ENCODE measurements at places on chromosomes 16 and 17.

- no peak for DNase-seq
Measured at GRCh38 chr17:35372846-35373533, 431 bp downstream of the SLFN11 start.

GRCh38 chr17:66995944-66996343 is 31.4 kb downstream of the CACNG4 start:
- DNase-seq, result no peak

GRCh38 chr17:14746822-14747602 is 446.1 kb downstream of the HS3ST3B1 start:
- DNase-seq, result no peak

- DNase-seq, result no peak
Measured at GRCh38 chr17:21231533-21231932, 17.6 kb upstream of the TMEM11 start.

DNA sequence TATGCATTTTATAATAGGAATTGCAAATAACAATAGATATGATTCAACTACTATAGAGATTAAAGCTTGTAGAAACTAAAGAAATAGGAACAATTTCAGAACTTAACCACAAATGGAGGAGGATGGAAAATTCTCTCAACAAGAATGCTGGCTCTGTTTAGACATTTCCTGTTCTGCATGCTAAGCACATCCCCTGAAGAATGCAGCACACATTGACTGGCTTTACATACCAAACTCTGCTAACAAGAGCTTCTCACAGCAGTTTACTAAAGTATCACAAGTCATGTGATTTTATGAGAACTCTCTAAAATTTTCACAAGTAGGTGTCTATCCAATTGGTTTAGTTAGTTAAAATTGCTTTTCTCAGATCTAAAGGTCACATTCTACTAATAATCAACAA is 85.2 kb downstream of the SPAG9 start:
- DNase-seq, result peak; percentile 68

DNA sequence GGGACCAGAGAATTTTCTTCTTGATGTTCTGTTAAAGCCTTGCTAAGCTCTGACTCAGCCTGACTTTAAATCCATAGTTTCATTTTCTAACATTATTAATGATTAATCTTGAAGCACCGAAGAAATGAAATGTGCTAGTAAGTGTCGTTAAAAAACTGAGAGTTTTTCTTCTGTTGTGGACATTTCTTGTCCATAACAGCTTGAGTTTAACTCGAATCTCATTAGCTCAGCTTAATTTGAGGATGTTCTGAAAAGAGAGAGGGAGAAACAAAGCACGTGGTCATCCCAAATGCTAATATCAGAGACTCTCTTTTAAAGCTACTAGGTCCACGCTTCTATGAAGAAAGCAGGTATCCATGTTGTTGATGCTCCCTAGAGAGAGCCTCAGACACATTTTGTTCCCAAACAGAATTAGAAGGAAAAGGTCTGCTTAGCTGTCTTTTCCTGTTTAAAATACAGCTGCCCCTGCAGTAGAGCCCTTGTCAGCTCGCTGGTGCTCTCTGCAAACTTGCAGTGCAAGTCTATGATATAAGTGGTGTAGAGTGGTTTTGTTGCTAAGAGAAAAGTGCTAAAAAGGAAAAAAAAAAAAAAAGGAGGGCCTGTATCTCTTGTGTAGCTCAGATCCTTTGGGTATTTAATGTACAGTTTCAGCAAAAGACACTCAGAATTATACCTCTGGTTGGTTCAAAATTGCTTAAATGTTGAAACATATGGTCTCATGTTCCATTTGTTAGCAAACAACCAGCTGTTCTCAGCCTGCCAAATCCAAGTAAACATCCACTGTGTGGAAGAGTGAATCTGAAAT is 191.1 kb upstream of the TBX2 start:
- peak; percentile 54 for DNase-seq

DNA sequence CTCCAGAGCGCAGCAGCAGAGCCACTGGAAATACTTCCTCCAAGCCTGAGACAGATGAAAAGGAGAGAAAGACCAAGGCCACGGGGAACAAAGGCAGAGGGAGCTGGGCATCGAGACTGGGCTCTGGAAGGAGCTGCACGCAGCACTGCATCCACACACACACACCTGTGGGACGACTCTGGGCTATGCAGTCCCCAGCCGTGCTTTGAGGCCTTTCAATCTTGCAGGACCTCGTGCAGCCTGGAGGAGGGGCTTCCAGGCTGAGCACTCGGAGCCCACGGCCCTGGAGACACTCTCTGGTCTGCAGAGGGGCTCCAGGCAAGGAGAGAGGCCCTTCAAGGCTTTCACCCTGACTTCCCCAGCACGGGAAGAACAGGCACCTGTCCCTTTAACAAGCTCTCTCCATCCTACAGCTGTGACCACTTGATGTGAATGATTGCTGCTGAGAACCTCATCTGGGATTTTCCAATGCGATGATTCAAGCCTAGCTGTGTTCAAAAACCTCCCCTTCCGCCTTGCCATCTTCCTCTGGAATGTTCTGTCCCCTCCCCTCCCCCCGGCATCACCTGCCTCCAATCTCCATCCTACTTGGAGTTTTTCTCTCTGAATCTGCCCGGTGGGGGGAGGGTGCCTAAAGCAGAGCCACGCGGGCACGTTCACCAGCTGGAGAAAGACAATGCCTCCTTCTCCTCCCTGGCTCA is 37.5 kb downstream of the RBFOX3 start:
- DNase-seq, result no peak

GRCh38 chr16:57016301-57016700 is 26.9 kb downstream of the NLRC5 start:
- no peak for DNase-seq
